ENCODE measurements at places on chromosomes 12 and 14.

DNA sequence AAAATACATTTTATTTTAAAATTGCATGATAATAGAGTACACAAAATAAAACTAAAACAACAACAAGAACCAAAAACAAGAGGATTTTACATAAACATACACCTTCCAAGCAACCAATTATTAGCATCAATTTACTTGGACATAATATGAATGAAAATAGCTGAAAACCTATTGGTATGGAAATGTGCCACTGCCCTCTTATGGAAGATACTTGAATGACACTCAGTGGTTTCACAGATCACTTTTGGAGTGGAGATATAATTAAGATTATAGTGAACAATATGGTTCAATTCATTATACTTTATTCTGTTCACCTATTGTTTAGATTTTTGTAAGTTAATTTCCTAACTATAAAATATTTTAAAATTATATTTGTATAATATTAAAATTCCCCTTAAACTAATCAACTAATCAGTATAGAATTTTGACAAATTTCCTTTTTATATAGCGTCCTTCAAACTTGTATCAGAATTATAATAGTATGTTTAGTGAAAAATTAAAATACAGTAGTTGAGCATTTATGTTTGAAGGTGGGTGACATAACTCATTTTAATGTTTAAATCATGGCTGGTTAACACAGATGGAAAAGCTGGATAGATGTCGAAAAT lies 70.1 kb downstream of the SLC6A15 start:
- DNase-seq: no peak

- DNase-seq: no peak
Observed at GRCh38 chr12:108449478-108449877, 65.6 kb upstream of the FICD start.

- no peak for DNase-seq
Observed at GRCh38 chr12:108600702-108601007, 2.8 kb upstream of the TMEM119 start.

DNA sequence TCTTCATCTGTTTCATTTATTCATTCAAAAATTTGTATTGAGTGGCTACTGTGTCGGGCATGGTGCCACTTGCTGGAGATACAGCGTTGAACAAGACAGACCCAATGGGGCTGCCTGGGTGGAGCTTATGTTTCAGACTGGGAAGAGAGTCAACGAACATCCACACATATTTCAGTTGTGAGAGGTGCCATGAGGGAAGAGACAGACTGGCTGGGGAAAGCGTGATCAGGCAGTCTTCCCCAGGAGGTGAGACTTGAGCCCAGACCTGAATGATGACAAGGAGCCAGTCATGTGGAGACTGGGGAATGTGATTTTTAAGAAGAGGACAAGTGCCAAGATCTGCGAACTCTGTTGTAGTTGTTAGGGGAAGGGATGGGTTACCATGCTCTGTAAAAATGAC lies 12.2 kb downstream of the BICD1 start:
- no peak for DNase-seq

- no peak for DNase-seq
Observed at GRCh38 chr14:67358924-67359774, 455 bp downstream of the ATP6V1D start.

DNA sequence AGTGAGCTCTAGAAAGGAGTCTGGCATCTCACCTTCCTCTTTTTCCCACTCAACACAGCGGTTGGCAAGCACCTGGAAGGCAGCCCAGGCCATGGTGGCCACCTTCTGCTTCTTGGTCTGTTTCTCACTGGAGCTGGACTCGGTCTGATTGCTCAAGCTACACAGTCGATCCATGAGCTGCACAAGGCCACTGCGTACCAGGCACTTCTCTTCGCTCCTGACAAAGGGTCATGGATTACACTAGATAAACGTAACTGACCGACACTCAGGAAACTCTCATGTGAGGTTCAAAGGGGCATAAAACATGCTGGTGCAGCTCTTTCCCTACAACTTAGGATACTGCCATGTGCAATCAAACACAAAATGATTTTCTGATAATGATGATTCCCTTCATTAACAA lies 113.7 kb downstream of the TRAFD1 start:
- no peak for DNase-seq

DNA sequence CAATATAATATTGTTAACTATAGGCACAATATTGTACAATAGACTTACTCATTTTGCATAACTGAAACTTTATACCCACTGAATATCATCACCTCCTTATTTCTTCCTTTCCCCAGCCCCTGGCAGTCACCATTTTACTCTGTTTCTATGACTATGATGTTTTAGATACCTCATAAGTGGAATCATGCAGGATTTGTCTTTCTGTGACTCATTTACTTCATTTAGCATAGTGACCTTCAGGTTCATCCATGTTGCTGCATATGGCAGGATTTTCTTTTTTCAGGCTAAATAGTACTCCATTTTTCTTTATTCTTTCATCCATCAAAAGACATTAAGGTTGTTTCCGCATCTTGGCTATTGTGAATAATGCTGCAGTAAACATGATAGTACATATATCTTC lies 18.9 kb downstream of the USP15 start:
- no peak for DNase-seq

DNA sequence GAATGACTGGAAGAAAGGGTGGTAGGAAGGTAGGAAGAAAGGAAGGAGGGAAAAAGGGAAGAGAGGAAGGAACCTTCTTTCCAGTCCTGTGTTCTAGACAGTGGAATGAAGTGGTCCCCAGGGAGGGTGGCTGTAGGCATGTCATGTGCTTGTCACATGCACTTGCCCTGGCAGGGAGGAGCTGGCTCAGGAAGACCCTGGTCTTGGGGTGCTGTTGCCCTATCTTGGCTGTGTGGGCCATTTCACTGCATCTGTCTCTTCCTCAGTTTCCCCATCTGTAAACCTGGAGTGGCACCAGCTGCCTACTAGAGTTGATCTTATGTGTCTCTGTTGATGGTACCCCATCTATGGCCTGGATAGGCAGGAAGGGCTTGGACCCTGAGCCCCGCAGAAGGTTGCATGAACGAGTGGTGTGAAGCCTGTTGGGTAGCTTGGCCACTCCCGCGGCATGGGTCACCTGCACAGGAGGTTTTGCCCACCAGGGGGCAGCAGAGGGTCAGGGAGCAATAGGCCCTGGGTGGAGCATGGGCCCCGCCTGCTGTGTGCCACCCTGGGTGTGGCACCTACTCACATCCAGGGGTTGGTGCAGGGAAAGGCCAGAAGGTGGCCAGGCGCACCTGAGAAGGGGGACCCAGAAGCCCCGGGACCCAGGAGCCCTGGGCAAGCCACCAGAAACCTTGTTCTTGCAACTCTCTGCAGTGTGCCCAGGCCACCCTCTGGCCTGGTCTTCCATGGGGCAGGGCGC lies 25.1 kb downstream of the MEG3 start:
- DNase-seq: no peak

DNA sequence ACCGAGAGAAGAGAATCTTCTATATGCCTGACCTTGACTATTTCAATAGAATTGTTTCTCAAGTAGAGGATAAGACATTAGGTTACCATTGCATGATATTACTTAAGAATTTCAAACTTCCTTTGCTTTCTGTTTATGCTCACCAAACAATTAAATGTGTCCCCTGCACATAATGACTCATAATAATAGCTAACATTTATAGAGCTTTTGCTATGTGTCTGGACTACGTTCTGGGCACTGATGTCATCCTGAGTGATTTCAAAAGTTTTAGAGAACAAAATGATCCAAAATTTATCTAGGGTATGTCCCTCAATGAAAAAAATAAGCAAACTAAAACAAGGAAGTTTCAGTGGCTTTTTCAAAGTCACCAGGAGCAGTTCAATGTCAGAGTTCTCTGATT lies 38.8 kb downstream of the SLC15A5 start:
- no peak for DNase-seq

DNA sequence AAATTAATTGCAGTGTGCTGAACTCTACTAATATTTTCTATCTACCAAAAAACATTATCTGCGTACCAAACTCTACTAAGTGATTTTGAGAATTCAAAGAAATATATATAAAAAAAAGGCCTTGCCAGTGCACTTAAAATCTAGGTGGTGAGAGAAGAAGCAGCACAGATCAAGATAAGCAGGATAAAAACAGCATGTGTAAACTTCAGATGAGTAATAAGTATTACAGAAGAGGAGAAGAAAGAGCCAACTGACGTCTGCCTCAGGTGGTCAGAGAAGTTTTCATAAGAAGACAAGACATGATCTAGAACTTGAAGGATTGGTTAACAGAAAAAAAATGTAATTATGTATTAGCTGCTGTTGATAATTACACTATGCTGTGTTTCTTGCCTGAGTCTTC lies 166.4 kb downstream of the DUSP6 start:
- DNase-seq: no peak

DNA sequence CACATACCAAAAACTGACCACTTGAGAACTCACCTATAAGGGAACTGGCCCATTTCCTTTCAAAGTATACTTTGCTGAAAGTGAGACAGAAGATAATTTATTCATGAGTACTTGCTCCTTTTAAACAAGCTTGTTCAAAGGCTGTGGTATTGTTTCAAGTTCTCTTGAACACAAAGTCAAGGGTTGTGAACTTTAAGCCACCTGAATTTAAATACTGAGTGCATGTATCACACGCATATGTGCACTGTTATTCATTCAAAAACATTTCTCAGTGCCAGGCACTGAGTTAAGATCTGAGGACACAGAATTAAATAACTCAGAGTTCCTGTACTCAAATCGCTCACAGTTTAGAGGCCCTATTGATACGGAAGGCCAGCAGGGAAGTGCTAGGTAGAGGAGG lies 19.1 kb upstream of the LDHB start:
- no peak for DNase-seq

DNA sequence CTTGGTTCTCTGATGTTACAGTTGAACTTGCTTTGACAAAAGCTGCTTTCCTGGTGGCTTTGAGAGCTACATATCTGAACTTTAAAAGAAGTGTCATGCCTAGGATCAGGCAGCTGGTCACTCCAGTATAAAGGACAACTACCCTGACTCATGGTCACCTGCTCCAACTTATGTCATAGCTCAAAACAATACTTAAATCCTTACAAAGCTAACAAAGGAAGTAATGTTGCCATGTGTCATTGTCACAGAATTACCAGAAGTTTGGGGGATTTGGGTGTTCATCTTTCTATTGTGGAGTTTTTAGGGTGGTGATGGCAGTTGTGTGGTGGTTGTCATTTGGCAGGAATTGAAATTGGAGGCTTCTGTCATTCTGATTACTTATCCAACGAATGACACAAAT lies 1.8 kb upstream of the TCP11L2 start:
- DNase-seq: no peak

DNA sequence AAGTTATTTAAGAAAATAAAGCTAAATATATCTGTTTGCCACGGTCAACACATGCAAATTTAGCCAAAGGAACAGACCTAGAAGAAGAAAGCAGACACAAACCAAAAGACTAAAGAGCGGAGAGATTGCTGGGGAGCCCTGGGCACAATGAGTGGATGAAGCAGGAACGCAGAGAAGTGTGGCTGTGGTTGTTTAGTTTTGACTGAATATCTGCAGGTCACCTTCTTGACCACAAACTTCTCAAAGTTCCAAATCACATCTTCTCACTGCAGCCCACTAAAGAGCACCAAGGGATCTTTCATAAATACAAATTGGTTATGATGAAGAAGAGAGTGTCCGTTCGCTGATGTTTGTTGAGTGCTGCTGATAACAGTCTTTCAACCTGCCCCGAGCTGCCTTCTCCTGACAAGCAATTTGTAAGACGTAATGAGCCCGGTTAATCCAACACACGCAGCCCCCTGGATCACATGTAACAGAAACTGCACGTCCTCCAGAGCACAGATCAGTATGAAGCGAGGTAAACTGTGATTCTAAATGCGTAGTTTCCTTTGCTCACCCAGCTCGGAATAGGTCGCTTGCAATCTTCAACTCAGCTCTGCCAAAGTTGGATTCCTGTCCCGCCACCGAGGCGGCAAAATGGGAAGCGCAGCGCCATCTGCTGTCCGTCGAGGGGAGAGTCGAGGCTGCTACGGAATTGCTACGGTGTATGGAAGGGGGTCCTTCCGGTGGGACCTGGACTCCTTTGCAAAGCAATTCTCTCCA lies 120.8 kb downstream of the GXYLT1 start:
- DNase-seq: peak; percentile 51

DNA sequence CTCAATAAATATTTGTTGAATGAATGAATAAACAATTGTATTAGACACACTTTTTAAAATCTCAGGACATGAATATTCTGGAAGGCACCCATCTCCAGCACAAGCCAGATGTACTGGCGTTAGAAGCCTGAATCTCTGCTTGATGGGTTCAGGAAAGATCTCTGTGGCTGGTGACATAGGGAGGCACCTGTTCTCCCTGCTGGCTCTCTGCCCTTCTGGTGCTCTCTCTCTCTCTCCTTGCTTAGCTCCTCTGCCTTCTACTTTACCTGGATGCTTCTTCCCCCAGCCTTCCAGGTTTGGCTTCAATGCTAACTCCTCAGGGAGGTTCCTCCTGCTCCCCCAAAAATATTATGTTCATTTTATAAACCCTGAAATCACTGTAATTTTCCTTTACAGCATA lies 1.5 kb downstream of the CYP46A1 start:
- DNase-seq: no peak

DNA sequence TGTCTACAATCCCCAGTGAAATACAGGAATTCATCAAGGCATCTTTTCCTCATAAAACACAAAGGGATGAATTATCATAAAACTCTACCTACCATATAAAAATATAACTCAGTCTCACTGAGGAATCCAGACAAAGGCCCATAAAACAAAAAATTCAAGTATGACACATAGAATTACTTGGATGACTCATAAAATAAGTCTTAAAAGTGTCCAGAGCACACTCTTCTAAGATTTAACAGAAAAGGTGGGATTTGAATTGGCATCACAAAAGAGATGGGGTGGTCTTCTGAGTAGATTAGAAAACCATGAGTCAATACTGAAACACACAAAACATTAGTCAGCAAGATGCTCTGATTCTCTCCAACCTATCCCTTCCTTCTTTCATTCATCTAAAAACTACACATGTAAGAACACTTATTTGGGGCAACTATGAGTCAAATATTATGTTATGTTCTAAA lies 202.7 kb upstream of the GARIN6 start:
- DNase-seq: no peak

DNA sequence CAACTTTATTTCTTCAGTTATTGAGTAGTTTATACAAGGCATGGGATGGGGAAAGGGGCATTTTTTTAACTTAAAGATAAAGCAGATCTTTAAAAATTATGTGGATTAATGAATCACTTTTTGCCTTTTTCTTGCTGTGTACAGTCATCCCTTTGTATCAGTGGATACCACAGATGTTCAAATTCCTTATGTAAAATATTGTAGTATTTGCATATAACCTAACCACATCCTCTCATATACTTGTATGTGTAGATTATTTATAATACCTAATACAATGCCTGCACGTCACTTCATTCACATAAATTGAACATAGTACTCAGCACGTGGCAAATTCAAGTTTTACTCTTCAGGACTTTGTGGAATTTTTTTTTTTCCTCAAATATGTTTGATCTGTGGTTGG lies 66.5 kb upstream of the MON2 start:
- DNase-seq: no peak

GRCh38 chr14:95533391-95533821 lies 1.4 kb upstream of the GLRX5 start:
- no peak for DNase-seq

DNA sequence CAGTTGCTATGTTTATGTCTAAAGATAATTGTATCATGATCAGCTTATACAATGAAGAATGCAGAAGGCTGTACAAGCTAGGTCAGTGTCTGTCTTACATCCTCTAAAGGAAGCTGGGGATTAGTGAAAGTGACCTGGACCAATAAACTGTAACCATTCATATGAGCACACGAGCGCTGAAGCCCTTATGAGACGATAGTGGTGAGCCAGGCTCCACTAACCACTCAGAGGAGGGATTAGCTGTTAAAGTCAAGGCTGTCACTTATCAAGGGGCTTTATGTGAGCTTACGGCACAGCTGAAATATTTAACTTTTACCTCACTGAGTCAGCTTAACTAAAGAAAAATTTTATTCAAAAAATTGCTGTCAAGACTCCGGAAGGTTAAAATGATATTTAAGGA lies 30.3 kb downstream of the NDUFA12 start:
- no peak for DNase-seq
